Activated CD8-positive, alpha-beta memory T cell treated with anti-CD3 and anti-CD28 coated beads for 48 hours (primary cell): ENCODE measurements at places on chromosomes 7 and 10.

DNA sequence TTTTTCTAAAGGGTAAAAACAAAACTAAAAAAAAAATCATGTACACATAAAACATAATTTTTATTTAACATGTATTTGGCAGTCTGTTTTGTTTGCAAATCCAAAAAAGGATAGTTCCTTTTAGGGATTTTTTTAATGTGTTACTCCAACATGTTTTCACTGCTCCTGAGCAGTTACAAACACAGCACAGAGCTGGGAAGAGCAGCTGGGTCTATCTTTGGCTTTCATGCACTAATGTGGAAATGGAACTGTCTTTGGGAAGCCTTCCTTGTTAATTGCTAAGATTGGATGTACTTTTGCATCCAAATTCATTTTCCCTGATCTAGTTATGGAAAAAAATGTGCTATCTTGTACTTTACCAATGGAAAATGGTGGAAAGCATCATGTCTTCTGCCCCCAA, 1035.1 kb downstream of the CNTNAP2 start:
- DNase-seq = no peak

- no peak for DNase-seq
These were observed 47.2 kb downstream of the KIF11 start for GRCh38 chr10:92640107-92640506.

DNA sequence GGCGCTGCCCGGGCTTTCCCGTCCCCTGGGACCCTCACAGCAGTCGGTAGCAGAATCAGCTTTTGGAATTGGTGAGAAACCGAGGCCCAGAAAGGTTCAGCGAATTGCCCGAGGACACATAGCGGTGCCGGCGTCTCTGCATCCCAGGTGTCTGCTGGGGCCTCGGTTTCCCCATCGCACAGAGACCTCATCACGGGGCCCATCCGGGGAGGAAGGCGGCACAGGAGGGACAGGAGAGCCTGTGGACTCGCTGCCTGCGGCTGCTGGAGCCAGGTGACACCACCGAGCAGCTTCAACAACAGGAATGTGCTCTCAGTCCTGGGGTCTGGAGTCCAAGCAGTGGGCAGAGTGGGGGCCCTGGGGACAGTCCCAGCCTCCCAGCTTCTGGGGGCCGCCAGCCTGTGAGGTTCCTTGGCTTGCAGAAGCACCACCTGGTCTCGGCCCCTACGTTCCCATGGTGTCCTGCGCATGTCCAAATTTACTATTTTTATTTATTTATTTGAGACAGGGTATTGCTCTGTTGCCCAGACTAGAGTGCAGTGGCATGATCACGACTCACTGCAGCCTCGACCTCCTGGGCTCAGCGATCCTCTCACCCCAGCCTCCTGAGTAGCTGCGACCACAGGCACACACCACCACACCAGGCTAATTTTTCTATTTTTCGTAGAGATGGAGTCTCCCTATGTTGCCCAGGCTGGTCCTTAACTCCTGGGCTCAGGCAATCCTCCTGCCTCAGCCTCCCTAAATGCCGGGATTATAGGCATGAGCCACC, 539 bp upstream of the COX19 start:
- no peak for DNase-seq

DNA sequence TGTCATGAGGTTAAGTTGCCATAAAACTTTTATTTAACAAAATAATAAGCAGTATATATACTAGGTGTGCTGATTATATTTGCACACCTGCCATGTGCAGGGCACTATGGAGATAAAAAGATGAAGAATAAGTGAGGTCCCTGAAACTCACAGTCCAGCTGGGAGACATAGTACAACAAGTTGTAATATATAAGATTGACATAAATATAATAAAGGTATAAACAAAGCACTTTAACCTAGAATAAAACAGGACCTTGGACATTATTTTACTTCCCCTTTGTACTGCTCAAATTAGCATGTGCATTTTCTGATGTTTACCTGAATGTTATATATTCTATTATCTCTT, 6.2 kb downstream of the STK17A start:
- no peak for DNase-seq

DNA sequence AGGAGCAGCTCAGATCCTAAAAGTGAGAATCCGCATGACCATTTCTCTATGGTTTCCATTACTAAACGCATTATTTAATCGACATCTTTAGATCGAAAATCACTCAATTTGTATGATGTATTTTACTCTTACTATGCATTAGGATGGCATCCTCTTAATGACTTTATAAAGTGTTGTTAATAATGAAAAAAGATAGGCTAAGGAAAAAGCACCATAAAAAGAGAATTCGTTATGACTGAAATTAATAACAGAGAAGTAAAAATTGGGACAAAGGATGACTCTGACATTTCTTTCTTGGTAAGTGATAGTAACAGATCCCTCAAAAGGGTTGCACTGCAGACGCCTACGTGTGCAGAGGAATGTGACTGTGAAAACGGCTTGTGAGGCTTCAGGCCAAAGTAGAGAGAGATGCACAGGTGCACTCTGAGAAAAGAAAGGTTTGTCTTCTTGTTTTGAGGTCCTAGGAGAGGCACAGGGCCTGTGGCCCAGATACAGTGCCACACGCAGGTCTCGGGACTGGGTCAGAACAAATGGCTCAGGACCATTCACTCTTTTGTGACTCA, 23.0 kb upstream of the RBM33 start:
- no peak for DNase-seq

- DNase-seq = no peak
These were observed 33.3 kb downstream of the CALML3 start for GRCh38 chr10:5557799-5558771.

DNA sequence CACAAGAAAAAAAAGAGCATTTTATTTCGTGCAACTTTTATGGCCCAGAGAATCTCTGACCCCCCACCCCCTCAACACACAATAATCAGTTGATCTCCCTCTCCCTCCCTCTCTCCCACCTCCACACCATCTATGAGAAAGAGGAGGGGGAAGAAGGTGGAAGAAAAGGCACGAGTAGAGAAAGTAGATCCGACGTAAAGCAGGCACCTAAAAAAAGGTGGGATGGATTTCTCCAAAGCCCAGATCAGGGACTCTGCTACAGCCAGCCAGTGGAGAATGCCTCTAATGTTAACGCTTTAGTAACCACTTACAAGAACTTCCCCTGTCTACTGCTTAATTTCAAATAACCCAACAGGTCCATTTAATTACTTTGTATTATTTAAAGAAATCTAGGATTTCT, 24.4 kb downstream of the KMT2C start:
- DNase-seq = no peak

DNA sequence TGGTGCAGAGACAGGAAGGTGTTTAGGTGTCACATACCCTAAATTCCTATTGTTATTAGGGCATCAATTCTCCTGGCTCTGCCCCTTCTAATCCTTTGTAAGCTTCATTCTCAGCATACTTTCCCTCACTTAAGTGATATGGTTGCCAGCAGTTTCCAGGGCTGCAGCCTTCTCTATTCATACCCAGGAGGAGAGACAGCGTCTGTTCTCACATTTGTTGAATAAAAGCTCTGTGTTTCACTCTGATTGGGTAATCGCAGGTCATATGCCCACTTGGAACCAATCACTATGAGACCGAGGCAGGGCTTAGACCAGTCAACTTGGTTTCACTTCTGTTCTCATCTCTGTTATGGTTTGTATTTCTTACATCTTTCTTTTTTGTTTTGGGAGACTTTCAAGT, 109.6 kb upstream of the MTPN start:
- DNase-seq = no peak
